ENCODE measurements at places on chromosomes 4 and X.

GRCh38 chr4:164613792-164614191 is 140.1 kb upstream of the SMIM31 start:
- no peak for DNase-seq

DNA sequence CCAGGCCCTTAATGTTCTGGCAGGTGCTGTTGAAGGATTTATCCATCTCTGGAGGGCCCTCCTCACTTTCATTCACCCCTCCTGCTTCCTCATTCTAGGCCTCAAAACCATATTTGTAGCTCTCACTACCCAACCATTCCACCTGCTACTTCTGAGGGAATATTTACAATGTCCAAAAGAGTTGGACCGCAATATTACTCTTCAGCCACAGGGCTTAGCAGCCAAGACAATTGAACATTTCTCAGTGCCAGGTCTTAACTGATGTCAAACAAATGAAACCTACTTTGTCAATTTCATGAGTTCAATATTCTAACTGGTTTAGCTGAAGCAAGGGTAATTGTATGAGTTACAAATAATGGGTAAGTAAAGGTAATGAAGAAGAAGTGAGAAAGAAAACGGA is 113.2 kb downstream of the ENOX2 start:
- no peak for DNase-seq

DNA sequence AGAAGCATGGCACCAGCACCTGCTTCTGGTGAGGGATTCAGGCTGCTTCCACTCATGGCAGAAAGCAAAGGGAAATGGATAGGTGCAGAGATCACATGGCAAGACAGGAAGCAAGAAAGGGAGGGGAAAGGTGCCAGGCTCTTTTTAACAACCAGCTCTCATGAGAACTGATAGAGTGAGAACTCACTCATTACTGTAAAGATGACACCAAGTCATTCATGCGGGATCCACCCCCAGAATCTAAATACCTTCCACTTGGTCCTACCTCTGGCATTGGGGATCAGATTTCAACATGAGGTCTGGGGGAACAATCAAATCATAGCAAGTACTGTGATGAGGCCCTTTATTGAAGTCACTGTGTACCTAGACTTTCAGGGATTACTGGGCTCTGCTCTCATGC is 72.0 kb upstream of the PRDM5 start:
- no peak for DNase-seq

DNA sequence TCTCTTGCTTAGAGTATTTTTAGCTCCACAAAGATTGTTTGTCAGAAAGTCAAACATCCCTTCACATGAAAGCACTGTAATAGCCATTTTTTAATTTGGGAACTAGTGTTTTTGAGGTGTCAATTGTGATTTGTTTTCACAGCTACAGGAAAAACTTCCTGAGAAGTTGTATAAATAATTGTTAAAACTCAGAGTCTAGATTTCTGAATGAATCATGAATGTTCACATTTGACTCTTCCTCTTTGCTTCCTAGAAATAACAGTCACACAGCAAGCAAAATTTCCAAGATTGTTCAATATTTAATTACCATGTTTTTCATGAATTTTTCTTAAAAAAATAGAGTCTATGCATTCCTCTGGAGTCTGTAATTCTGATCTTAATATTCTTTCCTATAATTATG is 156.9 kb upstream of the SLC7A11 start:
- DNase-seq: no peak

- no peak for DNase-seq
Observed at GRCh38 chr4:99838927-99839326, 22.3 kb downstream of the DAPP1 start.

DNA sequence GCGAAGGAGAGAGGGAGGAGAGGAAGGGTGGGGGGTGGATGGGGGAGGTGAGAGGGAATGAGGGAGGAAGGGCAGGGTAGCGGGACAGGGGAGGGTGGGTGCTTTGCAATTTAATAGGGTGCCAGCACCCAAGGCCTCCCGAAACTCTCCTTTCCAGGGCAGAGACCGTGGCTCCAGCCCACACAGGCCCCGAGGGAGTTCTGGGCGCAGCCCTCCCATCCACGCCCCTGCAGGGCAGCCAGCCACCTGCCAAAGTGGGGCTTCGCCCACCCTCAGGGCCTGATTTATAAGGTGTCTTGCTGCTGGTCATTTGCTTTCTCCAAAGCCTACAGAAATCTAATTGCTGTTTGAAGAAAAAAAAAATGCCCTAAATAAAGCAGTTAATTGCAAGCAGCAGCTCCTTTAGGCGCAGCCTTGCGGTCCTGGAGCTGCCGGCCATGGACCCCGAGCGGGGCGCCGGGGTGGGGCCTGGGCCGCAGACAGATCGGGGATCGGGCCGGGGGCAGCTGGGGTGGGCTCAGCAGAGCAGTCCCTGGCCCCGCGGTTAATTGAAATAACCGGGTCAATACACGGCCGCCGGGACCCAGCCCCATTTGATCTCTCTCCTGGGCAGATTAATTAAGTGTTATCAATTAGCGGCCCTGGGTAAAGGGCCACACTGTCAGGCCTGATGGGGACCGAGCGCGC is 106.0 kb upstream of the NKX1-1 start:
- DNase-seq: no peak

GRCh38 chr4:140070366-140070765 is 83.6 kb downstream of the MAML3 start:
- no peak for DNase-seq

- DNase-seq: no peak
Observed at GRCh38 chrX:78687586-78687985, 28.5 kb upstream of the RTL3 start.

GRCh38 chr4:169791527-169792156 is 33.9 kb upstream of the HPF1 start:
- peak; percentile 42 for DNase-seq

- no peak for DNase-seq
Observed at GRCh38 chr4:76960014-76960413, 10.5 kb downstream of the SEPTIN11 start.

- DNase-seq: no peak
Observed at GRCh38 chr4:72338060-72338459, 231.0 kb downstream of the ADAMTS3 start.

Data from NCI-H2171 treated with DMSO at 0.1 percent for 48 hours (cell line).